NCI-H2081 (cell line): ENCODE measurements at places on chromosomes 16 and 17.

DNA sequence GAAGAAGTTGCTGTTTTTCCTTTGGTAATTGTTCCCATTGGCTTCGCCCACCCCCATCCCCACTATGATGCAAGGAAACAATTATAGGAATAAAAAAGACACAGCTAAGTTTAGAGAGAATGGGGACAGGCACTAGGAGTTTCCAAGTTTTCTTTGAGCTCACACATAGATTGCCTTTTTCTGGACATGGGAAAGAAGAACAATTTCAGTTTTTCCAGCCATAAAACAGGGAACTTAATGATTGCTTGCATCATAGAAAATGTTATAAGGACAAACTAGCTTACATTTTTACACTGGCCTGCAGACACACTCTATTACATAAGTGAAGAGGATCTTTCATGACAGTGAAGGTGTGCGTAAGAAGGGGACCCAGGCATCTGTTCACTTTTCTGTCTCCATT lies 142.3 kb upstream of the ZFHX3 start:
- DNase-seq: no peak

- DNase-seq: no peak
These were observed 1.9 kb upstream of the NAT9 start for GRCh38 chr17:74777901-74778515.

- DNase-seq: no peak
These were observed 114.3 kb downstream of the MGAT5B start for GRCh38 chr17:76982408-76983074.

- no peak for DNase-seq
These were observed 1126.8 kb downstream of the CDH11 start for GRCh38 chr16:63995025-63995424.

DNA sequence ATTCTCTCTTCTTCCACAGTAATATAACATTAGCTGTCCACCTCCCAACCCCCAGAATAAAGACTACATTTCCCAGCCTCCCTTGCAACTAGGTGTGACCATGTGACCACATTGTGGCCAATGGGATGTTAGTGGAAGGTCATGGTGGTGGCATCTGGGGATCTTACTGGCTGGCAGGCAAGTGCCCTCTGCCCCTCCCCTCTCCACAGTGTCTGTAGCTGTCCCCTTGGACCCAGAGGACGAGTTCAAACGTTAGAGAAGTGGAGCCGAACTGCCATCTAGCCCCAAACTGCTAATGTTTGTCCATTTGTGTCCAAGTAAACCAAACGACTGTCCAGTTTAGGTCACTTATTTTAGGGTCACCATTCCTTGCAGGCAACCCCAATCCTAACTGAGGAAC lies 26.6 kb upstream of the KCNG4 start:
- no peak for DNase-seq
